ENCODE measurements at places on chromosomes 16 and 17.

GRCh38 chr17:7284911-7285310 is 3.4 kb downstream of the SLC2A4 start:
- no peak for DNase-seq

DNA sequence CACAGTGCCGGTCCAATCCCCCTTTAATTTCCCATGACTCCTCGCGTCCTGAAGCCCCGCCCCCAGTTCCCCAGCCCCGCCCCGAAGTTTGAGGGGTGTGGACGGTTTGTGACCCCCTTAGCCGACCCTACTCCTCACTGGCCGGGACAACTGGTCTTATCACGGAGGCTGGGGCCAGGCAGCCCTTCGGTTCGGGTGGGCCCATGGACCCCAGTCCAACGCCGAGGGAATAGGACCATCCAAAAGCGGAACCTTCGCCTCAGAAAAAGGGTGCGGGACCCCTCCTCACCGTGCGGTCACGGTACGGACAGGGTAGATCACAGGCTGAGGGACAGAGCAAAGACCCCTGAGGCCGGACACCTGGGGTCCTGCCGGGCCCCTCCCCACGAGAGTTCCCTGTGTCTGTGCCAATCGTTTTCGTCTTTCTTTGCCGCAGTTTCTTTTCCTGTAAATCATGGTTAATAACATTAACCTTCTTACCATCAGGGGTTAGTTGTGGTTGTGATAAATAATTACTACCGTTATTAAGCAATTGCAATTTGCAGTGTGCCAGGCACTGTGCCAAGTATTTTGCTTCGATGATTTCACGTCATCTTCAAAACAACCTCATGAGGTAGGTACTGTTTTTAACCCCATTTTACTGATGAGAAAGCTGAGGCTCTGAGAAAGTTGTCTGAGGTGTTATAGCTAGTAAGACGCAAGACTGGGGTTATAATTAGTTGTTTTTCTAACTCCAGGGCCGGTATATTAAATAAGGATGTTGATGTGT is 543 bp downstream of the TMUB2 start:
- peak; percentile 43 for DNase-seq

GRCh38 chr17:70955441-70955840 is 786.1 kb downstream of the KCNJ2 start:
- DNase-seq = no peak

GRCh38 chr17:75232786-75233185 is 27.3 kb downstream of the NUP85 start:
- DNase-seq = no peak

- no peak for DNase-seq
These were observed 18.5 kb downstream of the ITPRIPL2 start for GRCh38 chr16:19132255-19132654.

DNA sequence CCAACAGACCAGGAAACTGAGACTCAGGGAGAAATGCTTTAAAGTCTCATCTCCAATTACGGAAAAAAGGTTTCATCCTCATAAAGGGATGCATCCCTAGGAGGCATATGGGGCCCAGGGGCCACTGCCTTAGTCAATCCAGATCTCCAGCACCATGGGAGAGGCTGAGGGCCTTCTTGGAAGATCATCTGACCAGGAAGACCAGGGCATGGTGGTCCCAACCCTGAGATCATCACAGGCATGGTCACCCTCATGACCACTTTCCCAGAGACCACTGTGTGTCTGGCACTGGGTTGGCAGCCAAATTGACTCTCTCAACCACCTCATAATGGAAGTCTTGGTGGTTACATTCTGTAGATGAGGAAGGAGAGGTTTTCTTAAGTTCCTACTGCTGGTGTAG is 23.4 kb upstream of the CES5A start:
- no peak for DNase-seq

GRCh38 chr17:42283241-42284023 is 4.9 kb upstream of the STAT5A start:
- no peak for DNase-seq

GRCh38 chr17:8060274-8060673 is 21.4 kb downstream of the ALOX15B start:
- DNase-seq = no peak

DNA sequence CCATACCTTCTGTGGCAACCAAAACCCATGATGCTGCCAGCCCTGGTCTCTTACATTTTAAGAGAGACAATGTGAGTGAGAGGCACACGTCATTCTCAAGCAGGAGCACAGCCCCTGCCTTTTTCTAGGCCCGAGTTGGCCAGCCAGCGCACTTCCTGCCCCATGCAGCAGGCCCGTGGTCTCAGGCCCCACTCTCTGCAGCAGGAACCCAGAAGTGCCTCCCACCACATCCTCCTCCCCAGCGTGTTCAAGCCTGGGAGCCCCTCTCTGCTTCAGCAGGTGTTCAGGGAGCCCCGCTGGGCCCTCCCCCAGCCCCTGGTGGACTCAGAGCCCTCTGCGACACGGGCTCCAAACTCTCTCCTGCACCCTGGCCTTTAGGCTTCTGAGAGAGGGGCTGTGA is 30.5 kb downstream of the ITGAE start:
- DNase-seq = no peak

DNA sequence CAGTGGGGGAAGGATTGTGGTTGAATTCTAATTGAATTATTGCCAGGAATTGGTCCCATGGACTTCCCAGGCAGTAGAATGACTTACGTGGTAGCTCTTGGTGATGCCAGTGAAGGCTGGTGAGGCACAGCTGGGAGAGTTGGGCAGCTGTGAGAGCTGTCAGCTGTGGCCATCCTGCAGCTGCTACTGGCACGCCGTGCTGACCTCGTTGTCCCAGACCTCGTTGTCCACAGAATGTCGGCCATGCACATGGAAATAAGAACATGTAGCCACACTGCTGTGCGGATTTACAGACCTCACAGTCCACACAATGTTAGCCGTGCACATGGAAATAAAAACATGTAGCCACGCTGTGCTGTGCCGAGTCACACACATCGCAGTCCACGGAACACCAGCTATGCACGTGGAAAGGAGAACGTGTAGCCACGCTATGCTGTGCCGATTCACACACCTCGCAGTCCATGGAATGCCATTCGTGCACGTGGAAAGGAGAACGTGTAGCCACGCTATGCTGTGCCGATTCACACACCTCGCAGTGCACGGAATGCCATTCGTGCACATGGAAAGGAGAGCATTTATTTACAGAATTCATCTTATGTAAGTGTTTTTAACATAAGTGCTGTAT is 59.2 kb downstream of the BANP start:
- no peak for DNase-seq

- DNase-seq = no peak
These were observed 4.6 kb downstream of the WNK4 start for GRCh38 chr17:42784811-42785592.

GRCh38 chr16:50099957-50100648 is 34.3 kb downstream of the HEATR3 start:
- no peak for DNase-seq

DNA sequence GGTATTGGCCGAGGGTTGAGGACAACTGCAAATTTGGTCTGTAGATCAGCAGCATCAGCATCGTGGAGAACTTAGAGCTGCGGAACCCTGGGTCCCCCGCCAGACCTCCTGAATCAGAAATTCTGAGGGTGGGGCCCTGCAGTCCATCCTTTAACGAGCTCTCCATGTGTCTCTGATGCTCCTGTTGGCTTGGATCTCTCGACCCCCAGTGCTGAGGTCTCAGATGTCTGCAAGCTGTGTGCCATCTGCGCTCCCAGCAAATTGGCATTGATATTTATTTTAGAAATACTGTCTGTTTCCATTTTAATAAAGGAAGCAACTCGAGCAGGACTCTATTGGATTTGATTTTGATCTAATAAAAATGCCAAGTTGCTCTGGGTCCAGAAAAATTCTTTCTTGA is 250.0 kb downstream of the KATNIP start:
- no peak for DNase-seq

- no peak for DNase-seq
These were observed 647 bp upstream of the SECTM1 start for GRCh38 chr17:82334204-82334621.

DNA sequence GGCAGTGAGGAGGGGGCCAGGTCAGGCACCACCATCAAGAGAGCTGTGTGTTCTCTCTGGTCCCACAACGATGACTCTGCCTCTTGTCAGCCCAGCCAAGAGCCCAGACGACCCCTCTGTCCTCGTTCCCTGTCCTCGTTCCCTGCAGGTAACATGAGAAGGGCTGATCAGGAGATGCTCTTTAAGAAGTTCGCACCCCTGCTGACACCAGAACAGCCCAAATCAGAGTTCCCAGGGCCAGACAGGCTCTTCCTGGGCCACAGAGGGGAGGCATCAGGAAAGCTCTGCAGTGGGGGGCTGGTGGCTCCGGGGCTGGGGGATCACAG is 13.5 kb upstream of the DNAI2 start:
- no peak for DNase-seq

GRCh38 chr16:16146380-16147315 is 76.6 kb downstream of the ABCC6 start:
- no peak for DNase-seq

DNA sequence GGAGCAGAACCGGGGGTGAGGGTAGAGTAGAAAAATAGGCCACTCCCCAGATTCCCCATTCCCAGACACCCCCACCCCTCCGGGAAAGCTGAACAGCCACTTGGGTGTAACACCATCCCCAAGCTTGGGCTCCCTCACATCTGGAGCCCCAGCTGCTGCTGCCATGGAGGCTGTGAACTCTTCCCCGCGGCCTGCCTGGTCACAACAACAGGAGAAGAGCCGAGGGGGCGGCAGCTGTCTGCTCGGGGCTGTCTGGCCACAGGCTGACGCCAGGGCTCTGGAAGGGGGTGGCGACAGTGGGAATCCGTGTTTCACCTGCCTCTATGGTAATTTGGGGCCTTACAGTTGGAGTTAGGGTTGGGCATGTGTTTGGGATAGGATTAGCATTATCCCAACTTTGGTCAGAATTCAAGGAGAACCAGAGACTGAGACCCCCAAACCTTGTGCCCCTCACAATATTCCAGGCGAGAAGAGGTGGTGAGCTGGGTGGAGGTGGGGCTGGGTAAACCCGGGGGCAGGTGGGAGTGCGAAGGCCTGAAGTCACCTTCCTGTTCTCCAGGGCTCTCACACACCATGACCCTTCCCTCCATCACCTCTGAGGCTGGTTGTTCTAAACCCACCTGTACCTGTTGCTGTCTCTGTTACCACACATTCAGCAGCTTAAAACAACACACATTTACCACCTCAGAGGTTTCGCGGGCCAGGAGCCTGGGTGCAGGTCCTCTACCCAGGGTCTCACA is 29.7 kb upstream of the NXPH3 start:
- no peak for DNase-seq

DNA sequence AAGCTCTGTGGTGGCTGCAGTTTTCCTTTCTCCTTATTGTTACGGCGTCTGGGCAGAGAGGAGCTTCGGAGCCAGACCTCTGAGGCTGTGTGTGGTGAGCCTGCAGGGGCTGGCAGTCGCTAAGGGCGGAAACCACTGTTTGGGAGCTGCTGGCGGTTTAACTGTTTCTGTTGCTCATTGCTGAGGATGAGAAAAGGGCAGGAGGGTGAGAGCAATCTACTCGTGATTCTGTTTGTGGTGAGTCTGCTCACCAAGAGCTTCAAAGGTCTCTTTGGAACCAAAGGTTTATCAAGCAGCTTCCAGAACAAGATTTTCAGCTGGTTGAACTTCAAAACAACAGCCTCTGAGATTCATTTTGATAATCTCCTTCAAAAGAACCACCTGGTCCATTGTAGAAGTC is 143.9 kb downstream of the ANKFN1 start:
- no peak for DNase-seq

GRCh38 chr16:70745536-70746025 is 55.4 kb downstream of the VAC14 start:
- no peak for DNase-seq

DNA sequence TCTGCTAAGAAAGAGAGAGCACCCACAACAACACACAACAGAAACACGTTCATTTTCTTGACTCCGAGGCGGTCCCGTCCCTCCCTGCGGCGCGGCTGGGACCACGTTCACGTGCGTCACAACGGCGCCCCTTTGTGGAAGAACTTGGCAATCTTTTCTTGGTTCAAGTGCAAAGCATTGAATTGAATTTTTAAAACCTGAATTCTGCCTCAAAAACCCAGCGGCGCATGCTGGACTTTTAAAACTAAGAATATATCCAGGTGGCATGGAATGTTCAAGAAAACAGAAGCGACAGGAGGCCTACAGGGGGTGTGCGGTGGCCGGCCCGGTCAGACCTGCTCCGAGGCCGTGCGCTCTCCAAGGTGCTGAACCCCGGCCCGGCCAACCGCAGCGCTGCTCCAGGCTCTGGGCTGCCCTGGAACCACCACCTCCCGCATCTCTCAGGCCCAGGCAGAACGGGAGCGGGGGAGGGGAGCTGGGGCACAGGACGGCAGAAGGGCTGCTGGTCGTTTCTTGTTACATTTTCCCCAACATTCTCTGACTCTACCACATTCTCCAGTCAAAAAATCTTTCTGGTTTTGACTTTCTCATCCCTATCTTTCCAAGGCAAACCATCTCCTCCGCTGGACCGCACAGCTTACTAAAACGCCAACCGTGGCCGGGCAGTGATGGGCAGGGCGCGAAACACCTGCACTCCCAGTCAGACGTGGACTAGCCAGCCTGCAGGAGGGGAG is 3.4 kb upstream of the HEXD start:
- DNase-seq = no peak

GRCh38 chr17:48059125-48059668 is 11.0 kb downstream of the NFE2L1 start:
- DNase-seq = no peak

GRCh38 chr16:24848065-24848464 is 2.3 kb downstream of the SLC5A11 start:
- no peak for DNase-seq

DNA sequence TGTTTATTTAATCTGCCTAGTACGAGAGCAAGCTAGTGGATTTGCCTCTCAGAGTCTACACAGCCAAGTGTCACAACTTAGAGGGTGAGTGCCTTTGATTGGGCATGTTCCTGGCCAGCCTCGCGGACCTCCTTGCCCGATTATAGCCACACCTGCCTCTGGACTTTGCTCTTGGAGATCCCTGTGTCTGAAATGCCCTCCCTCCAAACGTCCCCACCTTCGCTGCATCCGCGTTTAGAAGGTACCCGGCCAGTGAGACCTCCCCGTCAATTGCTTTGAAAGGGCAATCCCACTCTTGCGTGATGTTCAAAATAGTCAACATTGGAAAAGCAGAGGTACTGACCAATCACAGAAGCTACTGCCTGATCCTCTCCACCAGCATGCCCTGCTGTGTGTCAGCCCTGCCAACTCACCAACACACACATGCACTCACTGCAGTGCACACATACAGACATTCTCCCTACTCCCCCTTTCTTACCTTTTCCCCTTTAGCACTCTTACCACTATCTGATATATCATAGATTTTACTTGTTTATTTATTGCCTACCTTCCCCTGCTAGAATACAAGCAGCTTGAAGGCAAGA is 6.5 kb upstream of the SDK2 start:
- no peak for DNase-seq

DNA sequence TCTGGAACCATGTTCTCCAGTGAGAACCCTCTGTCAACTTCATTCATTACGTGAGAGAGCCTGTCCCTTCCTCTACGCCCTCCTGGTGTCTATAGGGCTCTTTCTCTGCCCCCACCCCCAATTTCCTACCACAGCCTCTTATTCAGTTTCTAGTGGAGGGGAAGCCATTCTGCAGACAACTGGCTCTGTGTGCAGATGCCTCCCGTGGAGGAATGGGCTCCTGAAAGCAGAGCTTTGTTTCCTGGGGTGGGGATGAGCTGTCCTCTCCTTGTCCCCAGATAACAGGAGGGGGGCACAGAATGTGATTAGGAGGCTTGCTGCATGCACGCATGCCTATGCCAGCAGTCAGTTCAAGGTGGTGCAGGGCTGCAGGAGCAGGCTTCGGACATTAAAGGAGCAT is 31.6 kb downstream of the MMP15 start:
- DNase-seq = no peak

GRCh38 chr16:57469046-57469445 is 6.6 kb downstream of the POLR2C start:
- DNase-seq = no peak
